AG10803 (cell line): ENCODE measurements at places on chromosomes 1 and 21.

GRCh38 chr1:167683641-167684502 lies 37.9 kb upstream of the MPZL1 start:
- peak; percentile 41 for DNase-seq

DNA sequence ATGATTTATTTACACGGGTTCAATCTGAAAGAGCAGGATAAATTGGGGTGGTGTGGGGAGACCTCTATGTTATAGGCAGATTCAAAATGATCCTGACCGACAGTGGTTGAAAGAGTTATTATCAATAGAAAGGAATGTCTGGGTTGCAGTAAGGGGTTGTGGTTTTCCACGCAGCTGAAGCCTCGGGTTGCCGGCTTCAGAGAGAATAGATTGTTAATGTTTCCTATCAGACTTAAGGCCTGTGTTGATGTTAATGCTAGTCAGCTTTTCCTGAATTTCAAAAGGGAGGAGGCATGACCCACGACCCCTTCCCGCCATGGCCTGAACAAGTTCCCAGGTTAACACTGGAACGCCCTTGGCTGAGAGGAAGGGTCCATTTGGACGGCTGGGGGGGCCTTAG lies 2.2 kb upstream of the UBE2J2 start:
- DNase-seq = no peak

DNA sequence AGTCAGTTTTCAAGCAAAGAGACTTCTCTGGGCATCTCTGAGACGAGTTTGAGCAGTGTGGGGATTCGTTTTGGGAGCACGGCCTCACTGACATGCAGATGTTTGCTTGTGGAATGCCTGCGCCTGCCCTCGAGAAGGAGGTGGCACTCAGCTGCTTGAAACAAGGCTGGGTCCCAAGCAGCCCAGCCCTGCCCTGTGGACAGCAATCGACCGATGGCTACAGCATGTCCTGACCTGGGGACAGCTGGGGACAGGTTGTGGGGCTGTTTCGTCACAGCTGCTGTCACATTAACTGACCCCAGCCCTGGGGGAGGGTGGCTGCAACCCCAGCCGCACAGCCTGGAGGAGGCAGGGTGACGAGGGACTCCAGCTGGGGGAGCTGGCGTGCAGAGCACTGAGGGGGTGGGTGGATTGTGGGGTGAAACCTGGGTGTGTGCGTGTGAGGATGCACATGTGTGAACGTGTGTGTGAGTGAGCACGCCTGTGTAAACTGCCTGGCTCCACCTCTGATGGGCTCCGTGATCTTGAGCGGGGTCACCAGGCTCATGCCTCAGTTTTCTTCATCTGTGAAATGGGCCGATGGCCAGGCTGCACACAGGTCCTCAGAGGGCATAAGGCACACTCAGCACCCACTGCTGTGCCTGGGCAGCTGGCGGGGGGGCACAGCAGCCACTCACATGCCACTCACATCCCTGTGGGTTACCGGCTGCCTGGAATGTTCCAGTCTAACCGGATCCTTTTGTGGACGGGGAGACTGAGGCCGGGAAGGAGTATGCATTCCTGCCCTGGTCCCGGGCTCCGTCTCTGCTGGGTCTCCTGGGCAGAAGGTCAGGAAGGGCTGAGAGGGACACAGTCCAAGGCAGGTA lies 49.3 kb downstream of the COL18A1 start:
- peak; percentile 23 for DNase-seq

DNA sequence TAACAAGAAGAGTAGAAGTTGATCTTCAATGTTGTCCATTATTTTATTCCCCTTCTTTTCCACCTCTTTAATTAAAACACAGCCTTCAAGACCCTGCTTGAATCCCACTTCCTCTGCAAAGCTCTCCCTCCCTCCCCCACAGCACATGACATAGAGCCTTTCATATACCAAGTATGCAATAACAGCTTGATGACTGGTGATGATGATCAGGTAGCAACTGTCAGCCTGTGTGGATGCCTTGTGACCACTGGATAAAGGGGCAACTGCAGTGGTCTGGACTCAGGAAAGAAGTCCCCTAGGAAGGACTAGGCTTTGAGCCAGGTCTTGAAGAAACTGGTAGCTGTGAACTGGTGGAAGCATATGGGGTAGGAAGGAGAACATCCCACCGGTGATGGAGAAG lies 53.8 kb upstream of the PRDX6 start:
- no peak for DNase-seq

DNA sequence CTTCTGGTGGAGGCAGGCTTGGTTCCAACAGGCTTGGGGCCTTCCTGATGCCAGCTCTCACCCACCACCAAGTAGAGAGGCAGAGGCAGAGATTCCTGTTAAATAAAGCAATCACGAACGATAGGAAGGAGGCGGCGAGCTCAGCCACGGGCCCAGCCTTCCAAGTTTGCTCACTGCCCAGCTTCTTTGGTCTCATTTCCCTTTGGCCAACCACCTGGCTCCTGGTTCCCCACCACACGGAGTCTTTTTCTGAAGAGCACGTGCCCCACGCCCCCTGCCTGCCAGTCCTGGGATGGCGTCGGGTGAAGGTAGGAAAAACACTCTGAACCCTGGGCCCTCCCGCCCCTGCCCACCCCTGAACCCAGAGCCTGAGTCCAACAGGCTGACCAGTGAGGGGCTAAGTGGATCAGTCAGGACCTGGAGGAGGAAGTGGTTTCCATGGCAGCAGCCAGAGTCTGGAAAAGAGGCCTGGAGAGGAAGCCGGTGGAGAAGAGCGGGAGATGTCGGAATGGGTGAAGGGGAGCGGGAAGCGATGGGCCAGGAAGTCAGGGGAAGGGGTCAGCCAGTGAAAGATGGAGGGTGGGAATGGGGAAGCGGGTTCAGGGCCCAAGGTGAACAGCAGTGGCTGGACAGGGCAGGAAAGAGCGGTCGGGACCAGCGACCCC lies 158.2 kb upstream of the KLHDC7A start:
- no peak for DNase-seq

- DNase-seq = peak; percentile 46
These were observed 913 bp upstream of the S1PR1 start for GRCh38 chr1:101235696-101236515.

DNA sequence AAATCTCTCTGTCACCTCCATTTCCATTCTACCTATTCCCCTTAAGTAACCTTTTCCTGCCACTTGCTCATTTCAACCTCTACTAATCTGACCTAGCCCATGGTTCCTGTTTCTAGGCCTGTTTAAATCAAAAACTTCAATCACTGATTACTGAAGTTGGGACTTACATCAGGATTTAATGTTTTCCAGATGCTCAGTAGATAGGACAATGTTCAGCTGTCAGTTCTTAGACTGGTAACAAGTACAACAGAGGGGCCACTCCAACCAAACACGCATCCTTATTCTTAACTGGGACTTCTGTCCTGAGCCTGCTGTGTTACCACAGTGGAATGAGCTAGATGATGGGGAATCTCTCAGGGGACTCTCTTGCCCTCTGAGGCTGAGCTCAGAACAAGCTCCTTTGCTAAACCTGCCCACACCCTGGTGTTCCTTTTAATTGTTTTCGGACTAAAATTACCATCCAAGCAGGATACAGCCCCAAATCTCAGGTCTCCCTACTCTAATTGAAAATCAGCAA lies 974.6 kb downstream of the TTLL7 start:
- DNase-seq = no peak

DNA sequence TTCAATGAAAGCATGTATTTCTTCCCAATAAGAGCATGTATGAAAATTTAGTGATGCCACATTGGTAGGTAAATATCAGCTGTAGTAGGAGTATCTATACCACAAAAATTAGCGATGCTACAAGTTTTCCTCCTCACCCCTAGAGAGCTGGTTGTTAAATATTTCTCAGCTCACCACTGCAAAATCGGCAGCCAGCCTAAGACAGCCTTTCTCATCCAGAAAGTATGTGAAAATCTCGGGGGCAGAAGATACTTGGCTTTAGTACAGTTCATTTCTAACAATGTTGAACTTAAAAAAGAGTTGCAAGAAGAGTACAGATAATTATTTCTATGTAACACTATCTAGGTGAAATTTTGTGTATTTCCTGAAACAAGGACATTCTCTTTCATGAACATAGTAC lies 235.4 kb downstream of the TPR start:
- DNase-seq = peak; percentile 85

DNA sequence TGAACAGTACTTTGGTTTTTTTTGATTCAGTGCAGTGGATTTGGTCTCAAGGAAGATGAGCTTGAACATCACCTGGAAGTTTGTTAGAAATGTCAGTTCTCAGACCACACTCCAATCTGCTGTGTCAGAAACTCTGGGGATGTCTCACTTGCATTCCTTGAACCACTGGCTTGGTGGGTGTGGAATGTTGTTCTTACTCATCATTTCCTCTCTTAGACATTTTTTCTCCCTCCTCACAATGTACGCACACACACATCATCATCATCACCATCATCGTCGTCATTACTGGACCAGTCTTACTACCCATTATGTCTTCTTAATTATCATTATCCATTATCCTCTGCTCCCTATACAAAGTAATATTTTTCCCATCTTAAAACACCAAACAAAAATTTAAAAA lies 91.9 kb upstream of the KCNK2 start:
- DNase-seq = peak; percentile 98

DNA sequence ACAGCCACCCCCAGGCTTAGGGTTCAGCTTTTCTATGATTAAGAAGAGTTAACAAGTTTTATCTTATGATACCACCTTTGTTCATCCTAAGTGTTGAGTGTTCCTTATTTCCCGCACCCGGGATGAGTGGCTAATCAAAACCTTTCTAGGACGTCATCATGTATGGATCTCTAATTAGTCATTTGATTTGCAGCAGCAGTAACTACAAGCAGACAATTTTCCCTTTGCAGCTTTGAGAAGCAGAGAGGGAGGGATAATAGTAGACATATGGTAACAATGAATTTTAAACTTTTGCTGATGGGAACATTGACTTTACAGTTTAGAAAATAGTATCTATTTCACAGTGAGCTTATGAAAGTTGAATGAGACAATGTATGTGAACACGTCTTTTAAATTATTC lies 30.8 kb upstream of the SLC35F3 start:
- no peak for DNase-seq

DNA sequence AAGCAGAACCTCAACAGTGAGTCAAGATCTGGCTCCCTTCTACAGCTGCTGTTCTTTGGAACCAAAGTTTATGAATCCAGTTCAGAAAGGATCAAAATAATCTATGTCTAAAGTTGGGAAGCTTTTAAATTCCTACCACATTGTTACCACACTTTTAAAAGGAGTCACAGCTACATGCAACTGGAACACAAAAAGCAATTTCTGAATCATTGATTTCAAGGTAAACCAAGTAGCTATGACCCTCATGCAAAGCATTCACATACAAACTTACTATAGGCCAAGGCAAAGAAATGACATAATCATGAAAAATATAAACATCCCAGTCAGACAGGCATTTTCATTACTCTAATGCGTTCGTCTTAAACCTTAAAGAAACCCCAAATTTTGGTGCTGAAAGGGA lies 3.5 kb downstream of the SIPA1L2 start:
- no peak for DNase-seq

DNA sequence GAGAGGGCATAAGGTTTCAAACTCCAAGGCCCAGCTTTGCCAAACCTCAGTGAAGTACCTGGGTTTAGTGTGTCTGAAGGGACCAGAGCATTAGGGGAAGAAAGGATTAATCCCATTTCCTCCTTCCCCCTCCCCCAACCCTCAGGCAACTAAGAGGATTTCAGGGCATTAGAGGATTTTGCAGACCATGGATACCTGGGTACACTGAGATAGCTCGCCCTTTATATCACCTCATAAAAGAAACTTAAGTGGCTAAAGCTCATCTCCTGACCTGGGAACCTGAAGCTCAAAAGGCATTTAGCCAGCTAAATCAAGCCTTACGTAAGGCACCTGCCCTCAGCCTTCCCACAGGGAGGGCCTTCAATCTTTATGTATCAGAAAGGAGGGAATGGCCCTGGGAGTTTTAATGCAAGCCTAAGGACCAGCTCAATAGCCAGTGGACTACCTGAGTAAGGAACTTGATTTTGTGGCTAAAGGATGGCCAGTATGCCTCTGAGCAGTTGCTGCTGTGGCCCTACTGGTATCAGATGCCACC lies 26.4 kb upstream of the SMYD3 start:
- no peak for DNase-seq

DNA sequence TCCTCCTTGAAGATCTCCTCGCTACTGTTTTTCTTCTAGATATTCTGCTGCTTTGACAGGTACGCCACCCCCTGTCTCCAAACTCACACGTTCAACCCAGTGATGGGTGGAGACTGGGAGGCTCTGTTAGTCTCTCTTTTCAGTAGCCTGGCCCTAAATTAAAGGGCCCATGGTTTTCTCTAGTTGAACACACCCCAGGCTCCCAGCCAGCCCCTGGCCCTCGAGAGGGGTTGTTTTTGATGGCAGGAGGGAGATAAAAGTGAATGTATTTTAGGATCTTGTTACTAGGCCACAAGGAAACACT lies 21.6 kb upstream of the CLDN14 start:
- no peak for DNase-seq

DNA sequence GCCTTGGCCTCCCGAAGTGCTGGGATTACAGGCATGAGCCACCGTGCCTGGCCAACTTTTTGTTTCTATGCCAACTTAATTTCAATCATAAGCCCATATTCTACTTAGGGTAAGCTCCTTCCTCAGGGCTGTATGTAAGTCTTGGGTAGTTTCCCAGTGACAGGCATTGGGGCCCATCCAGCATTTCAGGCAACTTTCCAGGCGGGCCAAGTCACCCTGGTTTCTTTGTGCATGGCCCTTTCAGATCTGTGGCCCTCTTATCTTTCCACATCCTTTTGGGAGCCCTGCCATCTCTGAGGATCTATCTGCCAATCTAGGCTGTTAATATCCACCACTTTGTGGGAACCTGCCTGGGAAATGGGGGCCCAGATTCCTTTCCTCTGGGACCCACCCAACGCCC lies 58.7 kb downstream of the TNN start:
- peak; percentile 30 for DNase-seq

- peak; percentile 24 for DNase-seq
These were observed 139.3 kb downstream of the LYPLAL1 start for GRCh38 chr1:219312967-219313366.

DNA sequence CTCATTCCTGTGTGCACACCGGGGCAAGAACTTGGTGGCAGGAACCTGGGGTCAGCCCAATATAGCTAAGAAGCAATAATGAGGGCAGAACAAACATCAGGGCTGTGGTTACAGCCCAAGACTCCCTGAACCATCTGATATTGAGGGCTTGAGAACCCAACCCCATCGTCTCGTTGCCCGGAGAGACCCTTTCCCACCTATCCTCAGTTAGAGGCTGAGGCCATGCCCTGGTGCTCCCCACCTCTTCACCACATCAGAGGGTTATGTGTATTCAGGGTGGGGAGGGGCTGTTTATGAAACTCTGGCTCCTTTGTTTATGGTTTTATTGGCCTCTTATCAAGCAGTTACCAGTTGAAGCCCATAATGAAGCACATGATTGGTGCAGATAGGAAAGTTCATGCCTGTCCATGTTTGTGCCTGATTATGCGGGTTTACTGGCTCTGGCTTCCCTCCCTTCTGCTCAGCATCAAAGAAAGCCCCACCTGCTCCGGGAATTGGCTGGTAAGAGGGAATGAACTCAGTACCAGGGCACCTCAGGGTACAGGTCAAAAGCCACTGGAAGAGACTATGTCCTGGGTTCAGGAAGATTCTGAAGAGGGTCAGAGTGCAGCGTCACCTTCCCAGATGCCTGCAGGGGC lies 14.5 kb downstream of the NUAK2 start:
- DNase-seq = no peak

- DNase-seq = peak; percentile 5
These were observed 283.0 kb downstream of the PAPPA2 start for GRCh38 chr1:176745945-176746344.
